A549 treated with Hydrocortisone at 1 μM for 4 hours (cell line): ENCODE measurements at places on chromosomes 1 and 21. TPM values are rescaled to one million over a fixed set of nuclear protein-coding genes. Genes with fewer than 3 reads are reported as not detected.

Gene KIAA1614
- total RNA-seq, result 0.74 to 1.2 TPM (median 0.96 TPM) in 5 replicates

Gene REN
- total RNA-seq, result 0.07 to 0.09 TPM in 2 of 5 replicates, not detected in the others

Gene AKR7A3
- total RNA-seq, result 0.06 to 0.16 TPM (median 0.12 TPM) in 4 of 5 replicates, not detected in the other

Gene CTSS
- total RNA-seq, result 14.9 to 18.7 TPM (median 15.5 TPM) in 5 replicates

Gene DNMT3L
- 0.07 TPM in 1 of 5 replicates, not detected in the others for total RNA-seq

Gene OR2L3
- not detected in 5 replicates for total RNA-seq

Gene OR2L13
- not detected in 5 replicates for total RNA-seq
